Activated T-helper 17 cell treated with anti-CD3 and anti-CD28 coated beads, Interleukin-2, amount 50 U/mL, for 72 hours (primary cell): ENCODE measurements at places on chromosomes 6 and 20. TPM values are rescaled to one million over a fixed set of nuclear protein-coding genes. Genes with fewer than 3 reads are reported as not detected.
A peak's percentile ranks its signal among the peaks of the same experiment; 100 is the strongest.

TMEM170B gene
- 0.69 TPM for total RNA-seq

ANKEF1 gene
- 2.4 TPM for total RNA-seq

DNA sequence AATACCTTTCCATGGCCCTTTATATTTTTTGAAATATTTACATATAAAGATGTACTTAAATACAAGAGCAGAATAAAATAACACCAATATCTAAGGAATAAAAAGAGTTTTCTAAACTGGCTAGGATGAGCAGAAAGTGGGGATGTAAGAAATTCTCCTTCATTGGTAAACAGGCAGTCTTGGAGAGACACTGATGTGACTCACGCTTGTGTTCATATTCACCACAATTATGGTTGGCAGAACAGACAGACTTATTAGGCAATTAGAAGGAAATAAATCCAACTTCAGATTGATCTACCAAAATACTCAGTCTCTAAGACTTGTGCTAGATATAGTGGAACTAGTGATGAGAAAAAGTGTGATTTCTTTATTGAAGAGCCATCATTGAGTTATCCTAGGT, 463.7 kb downstream of the CDC5L start:
- no peak for ATAC-seq

DNA sequence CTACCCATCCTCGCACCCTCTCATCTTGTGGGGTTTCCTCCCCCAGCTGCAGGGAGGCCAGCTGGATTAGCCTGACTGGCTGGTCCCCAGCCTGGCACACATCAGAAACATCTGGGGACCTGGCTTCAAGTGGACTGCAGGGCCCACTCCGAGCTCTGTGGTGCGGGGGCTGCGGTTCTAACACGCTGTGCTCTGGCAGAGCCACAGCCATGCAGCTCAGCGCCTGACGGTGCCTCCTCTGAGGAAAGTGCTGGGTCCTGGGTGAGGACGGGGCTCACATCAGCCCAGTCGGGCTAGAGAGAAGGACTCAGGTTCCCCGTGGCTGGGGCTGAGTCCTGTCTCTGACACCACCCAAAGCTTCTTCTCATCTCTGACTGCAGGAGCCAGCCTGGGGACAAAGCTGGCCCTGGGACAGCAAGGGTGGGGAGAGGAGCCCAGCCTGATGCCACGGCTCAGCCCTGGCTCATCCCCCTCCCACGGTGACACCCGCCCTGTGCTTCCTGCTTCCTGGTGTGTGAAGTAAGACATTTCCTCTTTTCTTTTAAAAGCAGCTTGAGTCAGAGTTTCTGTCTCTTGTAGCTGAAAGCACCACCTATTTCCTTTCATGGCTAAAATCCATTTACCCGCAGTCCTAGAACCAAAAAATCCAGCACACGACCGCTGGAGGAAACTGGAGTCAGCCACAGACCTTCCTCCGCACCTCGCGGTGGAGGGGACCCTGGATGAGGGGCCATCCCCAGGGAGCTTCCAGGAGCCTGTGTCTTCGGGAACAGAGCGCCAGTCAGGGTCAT, 127.4 kb upstream of the AFDN start:
- ATAC-seq, result peak; percentile 97

DNA sequence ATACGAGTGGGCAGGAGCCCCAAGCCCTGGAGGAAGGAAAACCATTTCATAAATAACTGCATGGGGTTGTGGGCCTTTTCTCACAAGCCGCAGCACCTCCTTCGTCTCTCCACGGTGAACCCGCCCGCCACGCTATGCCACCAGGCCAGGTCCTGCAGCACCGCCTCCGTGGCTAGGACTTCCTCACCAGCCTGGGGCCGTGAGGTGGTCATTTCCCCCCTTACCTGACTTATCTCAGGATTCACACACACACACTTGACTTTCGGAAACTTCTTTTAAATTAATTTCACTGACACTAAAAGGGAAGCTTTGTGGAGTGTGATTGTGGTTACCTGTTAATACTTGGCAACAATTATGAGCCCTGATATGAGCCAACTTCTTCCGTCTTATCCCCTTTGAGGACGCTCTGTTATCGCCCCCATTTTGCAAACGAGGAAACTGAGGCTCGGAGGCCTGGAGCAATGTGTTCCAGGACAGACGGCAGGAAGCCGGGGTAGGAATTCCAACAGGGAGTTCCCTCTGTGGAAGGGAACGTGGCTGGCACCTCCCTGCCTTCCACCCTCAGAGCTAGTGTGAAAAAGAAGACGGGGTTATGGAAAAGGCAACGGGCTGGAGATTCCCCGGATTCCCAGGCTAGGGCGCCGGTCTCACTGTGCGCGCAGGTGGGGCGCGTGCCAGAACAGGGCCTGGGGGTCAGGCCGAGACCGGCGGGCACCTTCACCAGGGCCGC, 817 bp upstream of the SLCO4A1 start:
- ATAC-seq, result no peak
